ENCODE measurements at places on chromosomes 1 and 21.
A peak's percentile ranks its signal among the peaks of the same experiment; 100 is the strongest.

GRCh38 chr1:85289207-85289847, 12.9 kb upstream of the BCL10 start:
- DNase-seq: no peak

DNA sequence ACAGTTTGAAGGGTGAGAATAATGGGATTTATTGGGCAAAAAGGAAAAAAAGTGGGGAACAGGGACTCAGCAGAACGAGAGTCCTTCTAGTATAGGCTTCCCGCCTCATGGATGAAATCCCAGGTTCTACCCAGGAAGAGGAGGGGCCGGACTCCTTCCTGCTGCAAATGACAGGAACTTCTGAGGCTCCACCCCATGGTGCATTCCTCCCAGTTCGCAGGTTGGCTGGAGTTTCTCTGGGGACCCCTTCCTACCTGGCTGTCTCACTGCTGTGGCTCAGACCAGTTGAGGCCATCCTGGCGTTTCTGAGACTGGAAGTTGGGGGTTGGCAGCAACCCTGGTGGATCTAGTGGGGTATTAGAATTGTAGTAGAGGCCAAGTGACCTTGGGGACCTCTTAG, 27.5 kb downstream of the CNIH3 start:
- no peak for DNase-seq

DNA sequence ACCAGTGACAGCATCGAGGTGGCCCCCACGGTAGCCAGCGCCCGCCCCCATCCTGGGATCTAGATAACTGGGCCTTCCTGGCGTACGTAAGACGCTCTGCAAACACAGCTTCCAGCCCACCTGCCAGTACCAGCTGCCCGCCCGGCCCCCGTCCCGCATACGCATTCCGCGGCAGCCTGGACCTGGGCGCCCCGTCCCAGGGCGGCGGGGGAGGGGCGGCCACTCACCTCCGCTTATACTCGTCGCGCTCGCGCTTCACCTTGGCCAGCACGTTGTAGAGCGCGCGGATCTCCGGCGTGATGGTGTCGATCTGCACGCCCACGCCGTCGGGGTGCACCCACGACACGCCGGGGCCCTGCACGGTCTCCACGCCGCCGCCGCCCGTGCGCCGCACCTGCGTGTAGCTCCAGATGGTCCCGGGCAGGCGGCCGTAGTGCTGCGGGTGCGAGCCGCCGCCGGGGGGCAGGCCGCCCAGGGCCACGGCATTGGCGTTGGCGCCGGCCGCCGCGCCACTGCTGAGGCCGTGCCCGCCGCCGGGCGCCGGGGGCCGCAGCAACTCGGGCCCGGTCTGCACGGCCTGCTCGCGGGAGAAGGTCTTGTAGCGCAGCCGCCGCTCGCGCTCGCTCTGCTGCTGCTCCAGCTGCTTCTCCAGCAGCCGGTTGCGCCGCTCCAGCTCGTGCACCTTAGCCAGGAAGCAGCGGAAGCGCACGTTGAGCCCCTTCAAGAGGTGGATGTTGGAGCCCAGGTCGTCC, 859 bp downstream of the IFFO2 start:
- peak; percentile 32 for DNase-seq

GRCh38 chr1:236161230-236161629, 18.9 kb downstream of the GPR137B start:
- no peak for DNase-seq

DNA sequence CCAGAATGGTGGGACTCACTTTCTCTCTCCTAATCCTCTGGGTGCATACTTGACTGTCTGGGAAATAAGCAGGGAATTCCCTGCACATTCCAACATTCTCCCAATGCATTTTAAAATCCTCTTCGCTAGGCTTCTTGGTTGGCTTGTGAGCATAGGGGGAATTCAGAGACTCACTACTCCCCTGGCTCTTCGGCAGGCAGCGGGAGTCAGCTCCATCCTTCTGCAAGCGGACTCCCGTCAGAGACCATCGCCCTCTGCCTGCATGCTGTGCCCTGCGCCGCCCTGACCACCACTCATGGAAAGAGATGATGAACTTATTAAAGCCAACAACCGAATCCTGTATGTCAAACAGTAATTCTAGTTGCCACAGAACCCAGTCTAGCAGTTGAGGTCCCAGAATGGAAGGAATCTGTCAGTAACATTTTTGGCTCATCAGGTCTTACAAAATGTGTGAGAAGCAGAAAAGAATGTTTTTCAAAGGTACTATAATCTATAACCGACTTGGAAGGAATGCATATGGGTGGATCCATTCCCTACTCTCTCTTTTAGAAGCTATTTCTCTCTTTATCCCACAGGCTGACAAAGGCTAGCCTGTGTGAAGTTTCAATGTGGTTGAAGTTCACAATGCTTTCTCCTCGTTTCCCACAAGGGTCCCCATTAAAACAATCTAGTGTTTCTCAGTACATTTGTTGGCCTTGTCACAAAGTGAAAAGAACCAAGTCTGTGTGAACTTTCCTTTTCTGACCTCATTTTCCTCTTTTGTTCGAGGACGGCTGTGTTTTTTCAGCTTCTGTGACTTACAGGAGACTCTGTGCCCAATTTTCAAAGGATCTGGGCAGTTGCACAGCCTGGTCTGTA, 119.1 kb upstream of the ADAR start:
- DNase-seq: no peak

GRCh38 chr1:169511316-169512005, 25.7 kb upstream of the SLC19A2 start:
- DNase-seq: no peak

GRCh38 chr21:42578034-42578433, 64.4 kb downstream of the SLC37A1 start:
- DNase-seq: no peak

GRCh38 chr1:51708911-51709760, 92.2 kb downstream of the OSBPL9 start:
- DNase-seq: no peak

DNA sequence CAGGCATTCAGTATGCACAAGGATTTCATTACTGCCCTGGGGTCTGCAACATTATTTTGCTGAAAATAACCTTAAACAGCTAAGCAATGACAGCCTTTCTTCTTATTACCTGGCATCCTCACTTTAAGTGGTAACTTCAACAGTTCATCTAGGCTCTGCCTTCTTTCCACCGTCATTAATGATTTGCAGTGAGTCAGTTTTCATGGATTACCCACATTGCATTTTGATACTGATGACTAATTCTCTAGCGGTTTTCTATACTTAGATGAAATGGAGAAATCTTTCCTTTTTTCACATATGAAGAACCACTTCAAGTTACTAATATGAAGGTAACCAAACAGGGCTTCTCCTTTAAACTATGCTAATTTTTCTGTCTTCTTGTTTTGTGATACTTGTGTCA, 226.9 kb upstream of the TMPRSS15 start:
- no peak for DNase-seq

DNA sequence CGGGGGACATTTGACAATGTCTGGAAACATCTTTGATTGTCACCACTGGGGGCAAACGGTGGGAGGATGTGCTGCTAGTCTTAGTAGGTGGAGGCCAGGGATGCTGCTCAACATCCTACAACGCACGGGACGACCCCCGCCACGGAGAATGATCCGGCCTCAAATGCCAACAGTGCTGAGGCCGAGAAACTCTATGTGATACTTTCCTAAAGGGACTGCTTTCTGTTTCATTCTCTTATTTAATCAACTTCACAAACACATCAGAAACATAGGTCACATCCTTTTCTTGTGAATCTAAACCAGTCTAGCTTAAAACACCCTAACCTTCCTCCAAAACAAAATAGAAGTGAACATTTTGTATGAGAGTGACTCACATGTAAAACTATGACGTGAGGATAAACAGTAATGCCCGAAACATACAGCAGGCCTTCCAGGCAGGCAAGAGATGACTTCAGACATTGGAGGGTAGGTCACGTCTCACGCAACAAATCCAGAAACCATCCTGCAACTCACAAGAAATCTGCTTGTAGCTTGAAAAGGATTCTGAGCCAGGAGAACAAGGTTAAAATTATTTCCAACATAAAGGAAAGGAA, 37.2 kb upstream of the ETS2 start:
- peak; percentile 6 for DNase-seq

DNA sequence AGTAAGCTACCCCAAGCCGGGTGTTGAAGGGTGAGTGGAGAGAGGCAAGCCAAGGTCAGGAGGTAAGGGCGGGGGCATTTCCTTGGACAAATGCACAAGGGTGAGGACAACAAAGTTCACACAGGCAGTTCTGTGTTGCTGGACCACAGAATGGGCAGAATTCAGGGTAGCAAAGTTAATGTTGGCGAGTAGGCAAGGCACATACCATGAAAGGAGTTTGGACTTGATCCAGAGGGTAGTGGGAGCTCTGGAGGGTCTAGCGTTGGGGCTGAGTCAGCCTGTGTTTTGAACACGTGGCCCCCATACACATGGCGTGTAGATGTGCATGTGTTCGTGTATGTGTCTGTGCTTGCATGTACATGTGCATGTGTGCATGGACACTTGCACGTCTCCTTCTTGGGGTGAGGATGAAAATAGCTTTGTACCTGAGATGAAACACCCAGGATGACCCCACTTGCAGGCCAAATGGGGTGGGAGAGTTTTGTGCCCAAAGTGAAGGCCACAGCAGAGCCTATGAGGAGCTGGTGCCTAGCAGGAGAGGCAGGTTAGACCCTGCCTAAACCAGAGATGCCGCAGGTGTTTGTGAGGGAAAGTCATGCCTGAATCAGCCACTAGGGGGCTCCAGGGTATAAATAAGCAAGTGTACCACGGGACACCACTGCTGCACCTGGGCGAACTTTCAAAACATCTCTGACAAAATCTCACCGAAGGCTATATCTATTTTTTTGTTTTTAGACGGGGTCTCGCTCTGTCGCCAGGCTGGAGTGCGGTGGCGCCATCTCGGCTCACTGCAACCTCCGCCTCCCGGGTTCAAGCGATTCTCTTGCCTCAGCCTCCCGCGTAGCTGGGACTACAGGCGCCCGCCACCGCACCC, 21.8 kb downstream of the SLC27A3 start:
- DNase-seq: peak; percentile 74

- DNase-seq: peak; percentile 18
Measured at GRCh38 chr1:185920602-185921001, 186.4 kb downstream of the HMCN1 start.

DNA sequence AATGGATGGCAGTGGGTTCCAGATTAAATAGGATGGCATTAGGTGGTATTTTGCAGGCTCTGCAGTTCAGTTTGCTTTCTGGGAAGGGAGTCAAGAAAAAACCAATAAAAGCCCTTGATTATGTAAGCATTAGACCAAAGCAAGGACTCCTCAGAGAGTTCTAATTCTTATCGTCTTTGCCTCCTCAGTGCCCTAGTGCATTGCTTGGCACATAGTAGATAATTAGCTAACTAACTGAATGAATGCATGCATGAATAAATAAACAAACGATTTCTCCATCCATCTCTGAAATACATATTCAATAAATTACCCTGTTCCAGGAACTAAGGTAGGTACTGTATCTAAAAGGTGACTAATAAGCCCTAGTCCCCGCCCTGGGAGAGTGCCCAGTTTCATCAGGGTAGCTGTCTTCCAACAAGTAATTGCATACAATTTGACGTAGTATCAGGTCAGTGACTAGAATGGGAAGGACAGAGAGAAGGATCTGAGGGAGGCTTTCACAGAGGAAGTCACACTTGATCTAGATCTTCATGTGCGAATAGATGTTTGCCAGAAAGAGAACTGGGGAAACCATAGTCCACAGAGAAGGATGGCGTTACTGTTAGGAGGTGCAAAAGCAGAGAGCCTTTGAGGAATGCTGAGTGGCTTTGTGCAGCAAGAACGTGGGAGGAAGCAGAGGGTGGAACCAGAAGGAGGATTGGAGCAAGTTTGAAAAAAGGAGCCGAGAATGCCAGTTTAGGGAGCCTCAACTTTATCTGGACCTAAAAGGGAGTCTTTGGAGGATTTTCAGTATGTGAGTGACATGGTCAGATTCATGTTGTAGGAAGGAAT, 111.4 kb downstream of the TBX19 start:
- no peak for DNase-seq

DNA sequence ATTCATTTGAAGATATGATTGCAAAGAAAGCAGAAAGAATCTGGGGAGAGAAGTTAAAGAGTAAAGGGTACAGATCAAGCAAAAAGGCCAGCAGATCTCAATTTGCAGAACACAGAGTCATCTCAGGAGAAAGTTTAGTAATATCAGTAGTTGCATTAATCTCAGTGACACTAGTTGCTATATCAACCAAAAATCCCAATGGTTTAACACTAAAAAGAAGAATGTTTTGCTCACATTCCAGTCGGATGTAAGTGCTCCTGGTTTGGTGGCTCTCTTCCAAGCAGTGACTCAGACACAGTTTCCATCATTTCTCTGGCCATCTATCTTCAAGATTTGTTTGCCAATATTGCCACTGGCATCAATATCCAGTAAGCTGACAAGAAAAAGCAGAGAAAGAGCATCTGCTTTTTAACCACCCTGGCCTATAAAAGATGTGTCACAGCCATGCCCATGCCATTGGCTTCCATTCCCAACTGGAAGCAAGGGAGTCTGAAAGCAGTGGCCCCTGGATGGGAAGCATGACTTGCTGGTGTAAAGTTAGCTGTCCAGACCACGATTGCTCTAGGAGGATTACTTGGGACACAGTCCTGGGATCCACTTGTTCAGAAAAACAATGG, 45.5 kb upstream of the AIM2 start:
- DNase-seq: no peak

DNA sequence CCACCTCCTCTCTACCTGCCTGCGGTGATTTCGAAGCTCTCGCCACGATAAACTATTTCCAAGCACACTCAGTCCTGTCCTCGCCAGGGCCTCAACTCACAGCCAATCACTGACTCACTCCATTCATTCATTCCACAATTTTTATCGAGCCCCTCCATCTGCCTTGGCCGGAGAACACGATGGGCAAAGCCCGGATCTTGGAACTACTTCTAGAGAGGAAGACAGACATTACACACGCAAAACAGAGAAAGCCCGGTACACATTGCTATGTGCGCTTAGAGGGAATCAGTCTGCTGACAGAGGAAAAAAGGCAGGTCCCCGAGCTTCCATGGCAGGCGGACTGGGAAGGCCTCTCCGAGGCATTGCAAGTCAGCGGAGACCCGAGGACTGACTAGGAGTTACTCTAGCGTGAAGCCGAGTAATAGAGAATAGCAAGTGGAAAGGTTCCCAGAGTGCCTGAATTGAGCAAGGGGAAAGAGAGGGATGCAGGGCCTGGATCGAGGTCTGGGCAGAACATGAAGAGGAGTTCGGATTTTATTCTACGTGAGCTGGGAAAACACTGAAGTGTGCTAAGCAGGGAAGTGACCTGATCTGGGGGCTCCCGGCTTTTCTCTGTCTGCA, 54.2 kb upstream of the DNAJC6 start:
- DNase-seq: peak; percentile 37

DNA sequence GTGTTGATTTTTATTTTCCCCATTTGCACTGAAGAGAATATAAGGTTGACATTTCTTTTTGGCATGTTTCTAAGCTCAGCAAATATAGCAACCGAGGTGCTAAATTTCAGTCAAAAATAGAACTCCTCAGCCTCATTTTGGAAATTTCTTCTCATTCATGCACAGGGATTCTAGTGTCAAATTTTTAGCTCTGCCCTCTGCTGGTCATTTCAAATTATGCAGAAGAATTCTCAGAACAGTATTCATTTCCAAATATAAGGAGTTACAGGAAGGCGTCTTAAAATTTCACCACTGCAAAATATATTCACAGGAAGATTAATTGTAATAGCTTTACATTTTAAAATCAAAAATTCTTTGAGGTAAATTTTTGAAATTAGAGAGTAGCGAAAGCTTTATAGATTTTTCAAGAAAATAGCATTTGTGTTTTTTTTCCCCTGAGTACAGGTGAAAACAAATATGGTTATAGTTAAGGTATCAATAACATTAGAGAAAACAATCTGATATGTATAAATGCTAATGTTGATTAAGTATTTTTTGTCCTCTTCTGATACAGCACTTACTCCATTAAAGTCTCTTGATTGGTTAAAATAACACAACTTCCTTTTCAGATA, 57.9 kb downstream of the FMN2 start:
- DNase-seq: peak; percentile 34
